ENCODE measurements at places on chromosomes 3 and 15.

DNA sequence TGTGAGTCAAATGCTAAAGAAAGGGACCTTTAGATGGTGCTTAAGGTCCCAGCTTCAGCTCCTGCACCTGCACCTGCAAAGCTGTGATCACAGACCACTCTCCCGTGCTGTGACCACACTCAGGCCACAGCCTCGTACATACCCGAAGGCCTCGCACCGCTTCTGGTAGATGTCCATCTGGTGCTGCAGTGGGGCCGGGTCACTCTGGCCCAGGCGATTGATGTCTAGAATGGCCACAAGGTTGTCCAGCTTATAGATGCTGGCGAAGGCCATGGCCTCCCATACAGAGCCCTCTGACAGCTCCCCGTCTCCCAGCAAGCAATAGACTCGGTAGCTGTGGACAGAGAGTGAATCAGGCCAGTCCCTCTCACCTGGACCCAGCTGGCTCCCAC lies 21.0 kb downstream of the TKT start:
- no peak for DNase-seq

- peak; percentile 2 for DNase-seq
These were observed 739 bp downstream of the SYN2 start for GRCh38 chr3:12004741-12005513.

- no peak for DNase-seq
These were observed 1.9 kb downstream of the SYN2 start for GRCh38 chr3:12005951-12006625.

DNA sequence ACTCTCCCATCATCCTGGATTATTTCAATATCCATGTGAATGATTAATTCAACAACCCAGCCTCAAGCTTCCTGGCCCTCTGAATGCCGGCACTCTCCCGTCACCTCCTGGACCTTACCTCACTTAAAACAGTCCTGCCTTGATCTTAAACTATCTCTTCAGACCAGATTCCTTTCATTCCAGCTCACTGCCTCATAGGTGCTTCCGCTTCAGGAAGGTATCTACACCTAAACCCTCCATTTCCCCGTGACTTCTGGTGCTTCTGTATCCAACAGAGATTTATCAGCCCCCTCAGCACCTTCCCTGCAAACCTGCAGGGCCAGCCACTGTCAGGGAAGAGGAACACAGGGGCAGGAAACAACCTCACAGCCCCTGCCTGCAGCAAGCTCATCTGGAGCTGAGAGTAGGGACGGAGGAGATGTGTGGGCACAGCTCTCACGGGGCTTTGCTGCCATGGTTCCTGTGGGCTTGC lies 98.9 kb upstream of the TJP1 start:
- DNase-seq: no peak

DNA sequence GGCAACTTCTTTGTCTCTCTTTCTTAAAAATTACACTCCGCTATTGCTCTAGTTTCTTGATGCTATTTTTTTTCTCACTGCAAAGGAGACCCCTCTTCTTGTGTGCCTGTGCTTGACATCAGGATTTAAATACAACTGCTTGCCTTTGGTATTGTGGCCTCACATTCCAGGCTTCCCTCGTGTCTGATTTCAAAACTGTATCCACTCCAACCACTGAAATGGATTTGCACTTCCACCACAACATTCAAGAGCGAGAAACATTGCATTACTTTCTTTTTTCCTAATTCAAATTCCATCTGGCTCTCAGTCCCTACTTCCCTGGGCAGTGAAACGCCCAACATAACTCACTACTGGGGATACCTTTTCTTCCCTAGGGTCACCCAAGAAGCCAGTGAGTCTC lies 50.4 kb upstream of the PXYLP1 start:
- DNase-seq: no peak

- no peak for DNase-seq
These were observed 14.8 kb downstream of the DOCK3 start for GRCh38 chr3:50689558-50689957.

DNA sequence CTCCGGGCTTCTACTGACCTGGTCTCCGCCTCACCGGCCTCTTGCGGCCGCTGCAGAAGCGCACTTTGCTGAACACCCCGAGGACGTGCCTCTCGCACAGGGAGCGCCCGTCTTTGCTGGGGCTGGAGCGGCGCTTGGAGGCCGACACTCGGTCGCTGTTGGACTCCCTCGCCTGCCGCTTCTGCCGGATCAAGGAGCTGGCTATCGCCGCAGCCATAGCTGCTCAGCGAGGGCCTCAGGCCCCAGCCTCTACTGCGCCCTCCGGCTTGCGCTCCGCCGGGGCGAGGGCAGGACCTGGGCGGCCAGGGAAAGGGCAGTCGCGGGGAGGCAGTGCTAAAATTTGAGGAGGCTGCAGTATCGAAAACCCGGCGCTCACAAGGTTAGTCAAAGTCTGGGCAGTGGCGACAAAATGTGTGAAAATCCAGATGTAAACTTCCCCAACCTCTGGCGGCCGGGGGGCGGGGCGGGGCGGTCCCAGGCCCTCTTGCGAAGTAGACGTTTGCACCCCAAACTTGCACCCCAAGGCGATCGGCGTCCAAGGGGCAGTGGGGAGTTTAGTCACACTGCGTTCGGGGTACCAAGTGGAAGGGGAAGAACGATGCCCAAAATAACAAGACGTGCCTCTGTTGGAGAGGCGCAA lies 319.2 kb downstream of the FGF12 start:
- no peak for DNase-seq

DNA sequence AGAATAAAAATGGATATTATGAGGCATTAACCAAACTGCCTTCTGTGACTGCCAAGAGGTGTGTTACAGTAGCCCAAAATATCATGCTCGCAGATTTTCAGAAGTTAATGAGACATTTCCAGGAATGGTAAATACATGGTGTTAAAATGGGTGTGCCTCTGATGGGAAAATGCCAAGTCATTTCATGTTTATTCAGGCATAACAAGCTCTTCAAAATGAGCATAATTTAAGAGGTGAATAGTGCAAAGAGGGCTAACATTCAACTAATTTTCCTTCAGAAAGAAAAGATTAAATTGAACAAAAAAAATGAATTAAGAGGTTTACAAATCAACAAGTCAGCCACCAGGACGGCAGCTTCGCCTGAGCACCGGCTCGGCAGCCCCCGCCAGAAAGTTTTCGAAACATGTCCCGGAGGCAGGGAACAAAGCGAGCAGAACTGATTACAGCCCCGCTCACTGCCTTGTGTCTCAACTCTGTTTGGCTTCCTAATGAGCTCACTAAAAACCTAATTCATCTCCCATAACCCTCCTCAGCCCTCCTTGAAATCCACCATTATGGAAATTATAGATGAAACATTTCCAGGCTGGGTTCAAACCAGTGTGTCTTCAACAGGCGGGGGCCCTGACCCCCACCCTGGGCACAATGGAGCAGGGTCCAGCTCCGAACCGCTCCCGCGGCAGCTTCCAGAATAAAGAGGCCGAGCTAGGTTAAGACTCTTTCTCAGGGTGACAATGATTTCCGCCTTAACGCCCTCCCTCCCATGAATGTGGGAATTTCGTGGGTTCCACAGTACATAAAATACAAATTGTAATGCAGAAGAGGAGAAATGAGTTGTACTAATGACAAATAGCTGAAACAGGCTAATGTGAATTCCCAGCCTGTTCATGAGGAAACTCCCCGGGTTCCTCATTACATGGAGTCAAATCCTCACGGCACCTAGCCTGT lies 43.9 kb downstream of the MEIS2 start:
- DNase-seq: no peak

DNA sequence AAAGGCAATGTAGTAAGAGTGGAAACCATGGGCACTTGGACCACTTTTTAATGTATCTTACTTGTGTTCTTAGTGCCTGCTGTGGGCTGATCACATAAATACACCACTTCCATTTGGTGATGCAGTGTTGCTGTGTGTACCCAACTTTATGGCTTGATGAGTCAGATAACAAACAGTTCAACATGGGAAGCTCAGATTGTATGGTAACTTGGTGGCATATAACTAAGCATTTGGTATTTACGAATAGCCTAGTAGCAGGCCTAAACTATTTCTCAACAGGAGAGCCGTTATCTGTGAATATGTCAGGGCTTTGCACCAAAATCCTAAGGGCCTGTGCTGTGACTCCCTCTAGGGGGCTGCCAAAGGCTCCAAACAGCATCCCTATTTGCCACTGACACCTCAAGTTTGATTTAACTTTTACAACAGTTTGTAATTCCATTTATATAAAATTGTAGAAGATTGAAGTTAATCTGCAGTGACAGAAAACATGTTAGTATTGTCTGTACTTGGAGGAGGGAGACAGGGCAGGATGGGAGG lies 640.4 kb upstream of the CADM2 start:
- DNase-seq: no peak

DNA sequence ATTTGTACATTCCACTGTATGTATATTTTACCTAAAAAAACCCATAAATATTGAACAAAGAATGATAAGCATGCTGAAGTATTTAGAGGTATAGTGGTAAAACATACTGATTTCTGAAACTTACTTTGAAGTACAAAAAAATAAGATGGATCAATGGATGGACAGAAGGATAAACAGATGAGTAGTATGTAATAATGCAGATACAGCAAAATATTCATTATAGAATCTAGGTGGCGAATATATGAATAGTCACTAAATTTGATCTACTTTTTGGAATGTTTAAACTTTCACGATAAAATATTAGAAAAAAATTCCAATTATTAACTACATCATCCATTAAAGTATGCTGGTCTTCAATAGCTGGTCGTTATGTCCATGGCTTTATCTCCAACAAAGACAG lies 51.9 kb upstream of the GNB4 start:
- no peak for DNase-seq

GRCh38 chr3:53503195-53503594 lies 8.8 kb downstream of the CACNA1D start:
- DNase-seq: peak; percentile 14

- DNase-seq: peak; percentile 55
These were observed 37.5 kb upstream of the IQSEC1 start for GRCh38 chr3:13110678-13111116.

GRCh38 chr3:107985496-107985895 lies 105.3 kb downstream of the CD47 start:
- DNase-seq: peak; percentile 84

DNA sequence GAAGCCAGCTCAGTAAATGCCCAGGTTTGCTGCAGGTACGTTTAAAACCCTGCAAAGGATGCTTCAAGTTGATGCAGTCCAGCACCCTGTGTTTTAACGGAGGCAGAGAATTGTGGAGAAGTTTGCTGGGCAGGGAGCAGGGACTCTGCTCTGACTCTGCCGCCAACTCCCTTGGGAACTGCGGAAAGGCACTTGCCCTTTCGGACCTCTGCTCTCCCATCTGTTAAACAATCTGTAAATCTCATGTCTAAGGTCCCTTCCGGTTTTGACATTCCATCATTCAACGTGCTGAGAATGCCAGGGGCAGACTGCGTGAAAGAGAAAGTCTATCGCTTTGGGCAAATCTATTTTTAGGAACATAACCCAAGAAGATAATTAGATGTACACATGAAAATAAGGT lies 184.5 kb downstream of the OPA1 start:
- DNase-seq: no peak

- DNase-seq: peak; percentile 28
These were observed 11.0 kb downstream of the ETV5 start for GRCh38 chr3:186097663-186098451.

GRCh38 chr3:43670635-43671522 lies 19.9 kb upstream of the ABHD5 start:
- DNase-seq: no peak

DNA sequence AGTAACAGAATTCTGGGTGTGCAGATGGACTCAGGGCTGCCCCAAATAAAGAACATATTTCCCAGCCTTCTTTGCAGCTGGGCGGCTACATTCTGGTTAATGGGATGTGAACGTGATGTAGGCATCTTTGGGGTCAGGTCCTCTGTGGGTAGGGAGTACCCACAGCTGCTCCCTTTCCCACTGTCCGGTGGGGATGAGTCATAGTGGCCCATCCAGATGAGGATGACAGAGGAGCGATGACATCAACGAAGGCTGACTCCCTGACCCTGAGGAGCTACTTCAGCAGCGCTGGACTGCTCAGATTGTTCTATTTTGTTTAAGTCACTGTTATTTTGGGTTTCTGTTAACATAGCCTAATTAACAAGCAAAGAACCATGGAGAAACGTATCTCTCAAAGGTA lies 38.0 kb downstream of the SRPRB start:
- peak; percentile 12 for DNase-seq

DNA sequence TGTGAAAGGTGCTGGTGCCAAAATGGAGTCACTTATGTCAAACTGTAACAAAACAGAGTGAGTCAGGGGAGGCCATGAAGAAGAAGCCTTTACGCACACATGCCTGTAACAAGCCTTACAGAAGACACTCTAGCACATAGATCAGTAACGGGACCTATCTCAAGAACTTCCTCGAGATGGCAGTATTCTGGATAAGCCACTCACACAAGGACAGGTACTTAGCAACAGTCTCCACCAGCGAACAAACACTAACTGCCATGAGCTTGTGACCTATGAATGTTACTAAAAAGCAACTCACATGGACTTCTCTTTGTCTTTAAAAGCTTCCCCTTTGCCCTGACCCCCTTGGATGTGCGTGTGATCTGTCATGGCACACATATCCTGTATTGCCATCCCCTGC lies 235.1 kb downstream of the CD47 start:
- DNase-seq: no peak

DNA sequence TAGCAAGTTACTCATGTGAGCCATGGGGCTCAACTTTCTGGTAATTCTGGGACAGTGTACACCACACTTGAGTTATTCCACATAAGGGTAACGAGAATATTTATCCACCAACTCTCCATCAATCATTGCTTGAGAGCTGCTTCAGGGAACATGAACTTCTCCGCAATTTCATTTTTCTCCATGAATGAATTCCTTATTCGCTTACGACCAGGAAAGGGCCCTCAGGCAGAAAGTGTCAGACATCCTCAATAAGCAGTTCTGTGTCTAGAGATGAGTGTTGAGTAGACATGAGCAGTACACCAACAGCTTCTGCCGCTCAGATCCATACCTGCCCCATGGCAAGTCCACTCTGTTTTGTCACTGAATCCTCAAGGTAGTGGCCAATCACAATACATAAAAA lies 24.8 kb upstream of the IQCF2 start:
- DNase-seq: no peak

DNA sequence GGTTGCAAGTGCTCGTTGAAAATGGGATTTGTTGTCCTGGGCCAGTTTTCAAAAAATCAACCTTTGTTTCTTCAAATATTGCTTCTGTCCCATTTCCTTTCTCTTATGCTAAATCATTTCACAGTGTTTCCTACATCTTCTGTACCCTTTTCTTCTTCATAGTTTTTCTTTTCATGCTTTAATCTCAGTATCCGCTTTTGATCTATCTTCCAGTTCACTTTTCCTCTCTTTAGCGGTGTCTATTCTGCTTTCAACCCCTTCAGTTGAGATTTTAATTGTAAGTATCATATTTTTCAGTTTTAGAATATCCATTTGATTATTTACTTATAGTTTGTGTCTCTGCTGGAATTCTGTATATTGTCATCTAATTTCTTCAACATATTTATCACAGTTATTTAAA lies 311.7 kb upstream of the TPM1 start:
- no peak for DNase-seq
